ENCODE measurements at places on chromosomes 2 and 18. TPM values are rescaled to one million over a fixed set of nuclear protein-coding genes. Genes with fewer than 3 reads are reported as not detected.

DNA sequence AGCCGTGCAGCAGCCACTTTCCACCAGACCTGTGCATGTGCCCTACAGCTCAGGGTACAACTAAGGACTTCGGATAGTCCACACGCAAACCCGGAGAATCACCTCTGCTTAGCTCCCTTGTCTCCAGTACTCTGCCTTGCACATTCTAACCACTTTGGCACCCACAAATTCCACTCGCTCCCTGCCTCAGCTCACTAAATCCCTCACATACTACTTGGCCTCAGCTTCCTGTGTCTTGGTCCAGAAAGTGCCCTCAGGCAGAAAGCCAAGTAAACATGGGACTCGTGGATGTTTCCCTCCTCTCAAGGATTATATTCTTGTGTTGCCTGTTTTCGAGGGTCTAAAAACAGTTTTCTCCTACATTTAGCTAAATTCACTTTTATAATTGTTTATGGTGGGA, 157.8 kb upstream of the DAPL1 start:
- no peak for DNase-seq

DNA sequence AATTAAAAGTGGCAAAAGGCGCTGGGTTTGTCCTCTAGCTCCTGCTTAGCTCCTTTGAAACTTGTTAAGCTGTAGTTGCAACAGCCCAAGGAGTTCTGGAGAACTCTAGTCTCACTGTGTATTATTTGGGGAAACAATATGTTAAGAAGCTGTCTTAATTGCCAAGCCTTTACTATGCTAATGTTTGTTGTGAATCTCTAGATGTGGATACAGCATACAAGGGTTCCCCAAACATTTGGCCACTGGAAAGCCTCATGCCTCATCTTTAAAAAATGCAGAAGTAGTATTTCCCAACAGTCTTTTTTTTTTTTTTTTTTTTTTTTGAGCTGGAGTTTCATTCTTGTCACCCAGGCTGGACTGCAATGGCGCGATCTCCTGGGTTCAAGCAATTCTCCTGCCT, 236.7 kb downstream of the PRKCE start:
- no peak for DNase-seq

- peak; percentile 72 for DNase-seq
These were observed 600.8 kb upstream of the CDH2 start for GRCh38 chr18:28777756-28778155.

- DNase-seq: peak; percentile 34
These were observed 651.3 kb downstream of the DCDC2C start for GRCh38 chr2:4354678-4355077.

DNA sequence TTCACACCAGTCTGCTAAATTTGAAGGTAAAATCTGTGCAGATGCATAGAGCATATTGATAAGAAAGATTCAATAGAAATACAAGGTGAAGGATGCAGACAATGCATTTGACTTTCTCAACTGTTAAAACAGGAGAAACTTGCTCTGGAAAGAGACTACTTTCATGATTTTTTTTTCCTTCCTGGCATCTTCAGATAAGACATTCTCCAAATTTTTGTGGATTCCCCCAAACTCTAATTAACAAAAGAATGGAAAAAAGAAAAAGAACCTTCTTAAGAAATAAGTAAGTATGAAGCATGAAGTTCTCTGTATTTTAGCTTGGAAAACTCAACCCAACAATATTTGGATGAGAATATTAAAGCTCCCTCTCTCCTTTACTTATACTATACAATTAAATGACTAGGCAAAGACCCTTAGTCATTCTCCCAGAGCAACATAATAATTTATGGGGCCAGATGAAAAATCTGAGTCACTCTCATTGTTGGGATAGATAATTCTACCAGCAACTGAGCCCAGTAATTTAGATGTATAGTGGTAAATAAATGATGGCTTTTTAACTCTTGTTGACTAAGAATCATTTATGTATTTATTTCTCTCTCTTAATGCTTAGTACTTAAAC, 298.7 kb upstream of the COL3A1 start:
- peak; percentile 54 for DNase-seq

GRCh38 chr18:67400502-67401117, 115.9 kb downstream of the DSEL start:
- no peak for DNase-seq

DNA sequence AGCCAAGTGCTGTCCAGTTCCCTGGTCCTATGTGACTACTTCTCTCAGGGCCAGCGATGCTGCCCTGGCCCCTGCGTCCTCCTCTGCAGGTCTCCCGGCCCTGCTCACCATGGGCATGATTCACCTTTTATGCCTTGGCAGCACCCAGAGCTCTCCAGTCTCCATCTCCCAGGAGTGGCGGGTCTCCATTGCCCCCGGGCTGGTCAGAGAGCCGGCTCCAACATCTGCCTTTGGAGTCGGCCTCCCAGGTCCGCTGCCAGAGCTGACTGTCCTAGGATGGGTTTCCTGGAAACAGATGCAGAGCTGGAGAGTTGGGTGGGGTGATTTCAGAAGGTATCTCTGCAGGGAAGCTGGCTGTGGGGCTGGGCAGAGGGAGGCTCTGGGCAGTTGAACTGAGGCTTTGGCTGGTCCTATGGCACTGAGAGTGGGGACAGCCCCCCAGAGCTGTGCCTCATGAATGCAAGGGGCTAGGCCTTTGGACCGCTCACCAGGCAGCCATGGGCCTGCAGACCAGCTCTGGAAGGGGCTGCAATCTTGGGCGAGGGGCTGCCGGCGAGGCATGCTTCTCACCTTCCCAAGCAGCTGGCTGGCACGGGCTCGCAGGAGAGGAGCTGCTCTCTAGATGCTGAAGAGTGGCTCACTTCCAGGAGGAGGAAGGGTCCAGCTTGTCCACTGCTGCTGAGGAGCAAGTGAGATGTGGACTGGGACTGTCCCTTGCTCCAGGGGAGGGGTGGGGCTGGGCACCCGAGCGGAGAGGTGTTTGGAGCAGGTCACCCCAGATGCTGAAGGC, 59.8 kb upstream of the HS6ST1 start:
- no peak for DNase-seq

DNA sequence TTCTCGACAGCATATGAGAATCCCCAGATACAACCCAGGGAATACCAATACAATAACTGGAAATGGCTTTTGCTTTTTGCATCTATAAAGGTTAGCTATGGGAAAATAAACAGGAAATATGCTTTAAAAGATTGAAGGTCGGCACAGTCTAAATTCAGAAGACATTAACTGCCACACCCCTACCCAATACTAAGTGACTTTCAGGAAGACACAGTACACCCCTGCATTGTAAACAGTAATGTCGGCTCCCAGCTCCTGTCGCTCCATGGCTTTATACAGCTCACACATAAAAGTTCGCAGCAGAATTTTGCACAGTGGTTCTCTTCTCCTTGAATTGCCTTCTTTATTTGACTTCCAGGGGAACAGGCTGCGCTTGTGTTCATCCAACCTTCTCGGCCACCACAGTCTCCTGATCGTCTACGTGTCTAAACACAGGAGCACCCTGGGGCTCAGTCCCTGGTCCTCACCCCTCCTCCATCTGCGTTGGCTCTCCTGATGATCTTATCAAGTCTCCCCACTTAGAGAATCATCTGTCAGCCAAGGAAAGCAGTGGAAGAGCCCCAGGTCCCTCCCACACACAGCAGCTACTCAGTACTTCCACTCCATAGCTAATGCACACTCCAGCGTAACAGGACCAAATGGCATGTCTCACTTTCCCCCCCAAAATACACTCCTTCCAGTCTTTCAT, 22.7 kb downstream of the CYB5A start:
- no peak for DNase-seq

GRCh38 chr2:124978597-124978996, 953.5 kb downstream of the CNTNAP5 start:
- no peak for DNase-seq

DNA sequence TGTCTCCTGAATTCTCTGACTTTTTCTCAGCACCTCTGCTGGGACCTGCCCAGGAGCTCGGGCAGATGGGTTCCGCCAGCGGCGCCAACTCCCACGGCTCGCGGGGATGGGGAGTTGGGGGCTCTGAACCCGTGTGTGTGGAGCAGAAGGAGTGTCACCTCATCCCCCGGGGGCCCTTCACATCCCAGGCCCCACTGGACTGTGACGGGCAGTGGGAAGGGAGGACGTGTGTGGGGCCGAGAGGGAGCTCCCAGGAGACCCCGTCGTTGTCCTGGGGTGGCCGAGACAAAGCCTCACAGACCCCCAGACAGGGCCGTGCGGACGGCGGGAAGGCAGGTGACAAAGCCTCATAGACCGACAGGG, 130.0 kb upstream of the CTDP1 start:
- DNase-seq: no peak

- peak; percentile 62 for DNase-seq
These were observed 1.7 kb upstream of the ZNF532 start for GRCh38 chr18:58862851-58863538.

DNA sequence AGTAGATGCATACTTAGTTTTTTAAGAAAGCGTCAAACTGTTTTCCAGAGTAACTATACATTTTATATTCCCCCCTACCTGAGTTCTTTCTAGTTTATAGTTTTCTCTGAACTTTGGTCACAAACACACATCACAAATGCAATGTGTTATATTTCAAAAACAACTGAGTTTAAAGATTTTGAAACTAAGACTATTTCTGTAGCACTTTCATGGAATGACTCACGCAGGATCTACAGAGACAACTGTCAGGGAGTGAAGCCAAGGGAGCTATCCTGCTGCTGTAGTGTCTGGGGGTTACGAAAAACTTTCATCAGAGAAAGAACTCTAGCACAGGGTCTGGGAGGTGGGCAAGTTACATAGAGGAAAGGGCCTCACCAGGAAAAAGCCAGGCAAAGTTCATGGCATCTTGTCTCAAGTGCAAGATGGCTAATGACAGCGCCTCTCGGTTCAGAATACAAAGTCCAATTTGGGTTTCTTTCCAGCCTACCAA, 66.8 kb downstream of the UXS1 start:
- no peak for DNase-seq

GRCh38 chr2:45224321-45224992, 215.2 kb upstream of the SIX2 start:
- no peak for DNase-seq

DNA sequence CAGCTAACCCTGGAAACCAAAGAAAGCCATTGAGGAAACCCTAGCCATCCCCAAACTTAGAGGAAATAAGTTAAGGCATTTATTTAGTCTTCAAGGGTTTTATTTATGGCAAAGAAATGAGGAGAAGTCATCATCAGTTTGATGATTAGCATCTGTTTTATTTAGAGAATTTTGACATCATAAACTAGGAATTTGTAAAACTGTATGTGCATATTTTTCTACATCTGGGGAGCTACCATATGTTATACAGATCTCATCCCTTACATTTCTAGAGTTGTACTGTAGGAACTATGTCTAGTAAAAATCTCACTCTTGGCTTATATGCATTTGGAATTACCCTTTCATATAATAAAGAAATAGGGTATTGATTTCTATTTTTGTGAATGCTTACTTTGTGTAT, 48.7 kb downstream of the FMNL2 start:
- no peak for DNase-seq

- DNase-seq: no peak
These were observed 79.6 kb upstream of the GCFC2 start for GRCh38 chr2:75790121-75790813.

- no peak for DNase-seq
These were observed 583.2 kb upstream of the ID2 start for GRCh38 chr2:8098476-8099266.

GRCh38 chr18:48186131-48186766, 222.9 kb downstream of the ZBTB7C start:
- no peak for DNase-seq

- no peak for DNase-seq
These were observed 55.0 kb upstream of the CTDP1 start for GRCh38 chr18:79624356-79625170.

GRCh38 chr2:67215214-67216055, 181.7 kb upstream of the ETAA1 start:
- peak; percentile 81 for DNase-seq

- no peak for DNase-seq
These were observed 343.6 kb downstream of the LPIN1 start for GRCh38 chr2:12090072-12090471.

- peak; percentile 55 for DNase-seq
These were observed 51.6 kb upstream of the KYNU start for GRCh38 chr2:142825861-142826260.

GRCh38 chr2:74291886-74292621, 51.2 kb downstream of the SLC4A5 start:
- DNase-seq: peak; percentile 46

DNA sequence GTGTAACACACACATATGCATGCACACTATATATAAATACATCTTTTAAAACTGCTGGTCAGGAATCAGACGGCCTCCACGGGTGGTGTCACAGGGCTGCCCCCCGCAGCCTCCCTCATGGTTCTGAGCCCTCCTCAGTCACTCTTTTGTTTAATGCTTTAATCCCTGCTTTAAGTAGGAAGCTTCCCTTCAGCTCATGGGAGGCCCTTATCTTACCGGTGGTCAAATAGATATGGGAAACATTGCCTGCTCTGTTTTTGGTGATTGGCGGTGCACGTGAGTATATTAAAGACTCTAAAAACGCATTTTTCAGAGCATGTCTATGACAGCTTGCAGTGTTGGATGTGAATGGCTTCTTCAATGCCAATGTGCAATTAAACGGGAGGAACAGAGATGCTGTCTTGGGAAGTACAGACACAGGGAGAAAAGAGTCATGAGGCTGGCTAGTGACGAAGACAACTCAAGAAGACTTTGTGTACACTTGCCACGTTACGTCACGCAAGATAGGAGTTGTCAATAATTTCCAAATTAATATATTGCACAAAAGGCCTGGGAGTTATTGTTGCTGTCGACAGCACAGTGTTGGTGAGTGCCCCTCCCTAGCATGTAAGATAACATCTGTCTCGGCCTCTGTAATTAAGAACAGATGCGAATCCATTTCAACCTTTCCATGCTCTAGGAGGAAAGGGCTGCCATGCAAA, 23.3 kb downstream of the GNLY start:
- DNase-seq: peak; percentile 70

TMEM182 gene
- total RNA-seq: 2.9 TPM

RAB1A gene
- 119 TPM for total RNA-seq

UPP2 gene
- total RNA-seq: not detected

TXNL4A gene
- 201 TPM for total RNA-seq

TMEM18 gene
- total RNA-seq: 29.0 TPM

STARD6 gene
- not detected for total RNA-seq

GDF7 gene
- total RNA-seq: not detected

ZNF892 gene
- 7.2 TPM for total RNA-seq

KCNJ13 gene
- total RNA-seq: not detected

VAMP5 gene
- total RNA-seq: 3.8 TPM

HOXD8 gene
- total RNA-seq: 56.8 TPM

B3GNT7 gene
- total RNA-seq: 0.09 TPM

ZNF396 gene
- total RNA-seq: 0.84 TPM

KIF1A gene
- total RNA-seq: 330 TPM
